ENCODE measurements at places on chromosomes 1 and 21. TPM values are rescaled to one million over a fixed set of nuclear protein-coding genes. Genes with fewer than 3 reads are reported as not detected.

LCE1A gene
- total RNA-seq: not detected

CYP4A11 gene
- 0.16 TPM for total RNA-seq

DNA sequence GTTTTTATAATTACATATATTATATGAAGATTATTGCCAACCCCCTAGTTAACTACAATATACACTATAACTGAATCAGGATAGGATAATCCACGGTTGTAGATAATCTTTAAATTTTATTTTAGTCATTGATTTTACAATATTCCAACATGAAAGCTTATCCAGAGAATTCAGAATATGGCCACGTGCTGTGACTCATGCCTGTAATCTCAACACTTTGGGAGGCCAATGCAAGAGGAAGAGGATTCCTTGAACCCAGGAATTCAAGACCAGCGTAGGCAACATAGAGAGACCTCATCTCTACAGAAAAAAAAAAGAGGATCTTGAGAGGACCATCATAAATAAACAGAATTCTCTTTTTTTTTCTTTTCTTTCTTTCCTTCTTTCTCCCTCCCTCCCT lies 119.6 kb upstream of the CACYBP start:
- H3K27ac ChIP-seq: no peak overlapping the region
- H3K4me3 ChIP-seq: no peak overlapping the region

DNA sequence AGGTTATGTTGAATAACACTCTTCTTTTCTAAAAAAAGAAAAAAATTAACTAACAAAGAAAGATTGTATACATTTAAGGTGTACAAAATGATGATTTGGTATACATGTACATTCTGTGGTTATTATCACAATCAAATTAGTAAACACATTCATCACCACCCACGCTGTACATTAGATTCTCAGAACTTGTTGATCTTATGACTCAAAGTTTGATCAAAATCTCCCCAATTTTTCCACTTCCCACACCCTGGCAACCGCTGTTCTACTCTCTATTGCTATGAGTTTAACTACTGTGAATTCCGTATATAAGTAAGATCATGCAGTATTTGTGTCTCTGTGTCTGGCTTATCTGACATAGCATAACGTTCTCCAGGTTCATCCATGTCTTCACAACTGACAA lies 469.5 kb upstream of the CHRM3 start:
- H3K36me3 ChIP-seq: no peaks in the 10 kb centered on the region
- no peaks in the 10 kb centered on the region for H3K4me1 ChIP-seq
- no peak overlapping the region for H3K4me3 ChIP-seq
- no peak overlapping the region for H3K27ac ChIP-seq

DNA sequence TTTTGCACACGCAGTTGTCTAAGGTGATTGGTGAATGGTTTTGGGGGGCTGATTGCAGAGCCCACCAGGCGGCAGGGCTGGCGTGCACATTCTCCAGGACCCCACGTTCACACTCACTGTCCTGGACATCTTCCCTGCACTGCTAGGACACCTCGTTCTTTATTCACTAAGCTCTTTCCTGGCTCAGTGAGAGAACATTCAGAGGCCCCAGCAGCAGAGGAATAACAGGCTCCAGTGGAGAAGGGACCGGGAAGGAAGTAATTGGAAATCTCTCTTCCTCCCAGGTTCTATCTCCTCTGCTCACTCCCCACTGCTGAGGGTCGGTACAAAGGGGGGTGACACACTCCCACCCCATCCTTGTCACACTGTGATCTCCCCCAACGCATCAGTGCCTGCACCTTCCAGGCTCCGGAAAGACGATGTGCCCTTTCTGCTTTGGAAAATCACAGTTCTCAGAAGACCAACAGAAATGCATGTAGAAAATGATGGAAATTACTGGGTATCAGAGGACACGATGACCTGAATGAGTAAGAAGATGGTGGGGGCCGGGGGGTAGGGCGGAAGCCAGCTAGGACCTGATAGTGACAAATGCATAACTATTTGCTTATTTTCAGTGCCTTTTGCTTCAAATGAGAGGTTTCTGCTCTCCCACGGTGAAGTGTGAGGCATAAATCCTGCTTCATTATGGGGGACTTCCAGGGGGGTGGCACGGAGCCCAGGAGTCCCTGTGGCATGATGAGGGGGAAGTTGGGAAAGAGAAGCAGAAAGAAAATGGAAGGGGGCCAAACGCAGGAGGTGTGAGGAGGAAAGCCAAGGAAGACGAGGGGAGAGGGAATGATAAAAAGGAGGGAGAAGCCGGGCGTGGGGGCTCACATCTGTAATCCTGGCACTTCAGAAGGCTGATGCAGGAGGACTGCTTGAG lies 25.2 kb upstream of the KIF26B start:
- no peak for DNase-seq
- no peak overlapping the region for H3K27ac ChIP-seq
- no peaks in the 10 kb centered on the region for H3K36me3 ChIP-seq
- H3K27me3 ChIP-seq: no peaks in the 10 kb centered on the region
- no peaks in the 10 kb centered on the region for H3K4me1 ChIP-seq

GRCh38 chr1:168782559-168783116 lies 53.6 kb upstream of the DPT start:
- no peaks in the 10 kb centered on the region for H3K27me3 ChIP-seq
- no peak for DNase-seq
- H3K4me1 ChIP-seq: no peaks in the 10 kb centered on the region
- H3K27ac ChIP-seq: no peak overlapping the region

GRCh38 chr1:2214541-2215241 lies 13.4 kb upstream of the SKI start:
- peak; percentile 74 for DNase-seq
- no peak overlapping the region for H3K4me3 ChIP-seq
- peak overlapping the region; percentile 99 for H3K27ac ChIP-seq
- no peaks in the 10 kb centered on the region for H3K27me3 ChIP-seq
- peaks cover 2% of the 10 kb centered on the region for H3K4me1 ChIP-seq

DNA sequence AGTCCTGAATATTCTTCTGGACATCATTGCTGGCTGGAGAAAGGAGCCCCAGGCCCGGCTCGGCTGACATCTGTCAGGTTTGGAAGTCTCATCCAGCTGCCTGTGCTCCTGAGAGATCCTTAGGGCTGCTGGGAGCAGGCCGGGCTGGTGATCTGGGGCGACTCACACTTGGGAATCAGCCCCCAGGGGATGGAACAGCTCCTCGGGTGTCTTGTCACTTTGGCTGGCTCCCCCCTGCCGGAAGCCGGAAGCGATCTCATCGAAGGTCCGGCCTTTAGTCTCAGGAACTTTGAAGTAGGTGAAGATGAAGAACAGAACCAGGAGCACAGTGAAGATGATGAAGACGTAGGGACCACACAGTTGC lies 31.8 kb downstream of the SLC2A1 start:
- DNase-seq: no peak
- no peaks in the 10 kb centered on the region for H3K4me1 ChIP-seq
- no peak overlapping the region for H3K27ac ChIP-seq
- peaks cover 7% of the 10 kb centered on the region for H3K36me3 ChIP-seq
- no peak overlapping the region for H3K4me3 ChIP-seq

DNA sequence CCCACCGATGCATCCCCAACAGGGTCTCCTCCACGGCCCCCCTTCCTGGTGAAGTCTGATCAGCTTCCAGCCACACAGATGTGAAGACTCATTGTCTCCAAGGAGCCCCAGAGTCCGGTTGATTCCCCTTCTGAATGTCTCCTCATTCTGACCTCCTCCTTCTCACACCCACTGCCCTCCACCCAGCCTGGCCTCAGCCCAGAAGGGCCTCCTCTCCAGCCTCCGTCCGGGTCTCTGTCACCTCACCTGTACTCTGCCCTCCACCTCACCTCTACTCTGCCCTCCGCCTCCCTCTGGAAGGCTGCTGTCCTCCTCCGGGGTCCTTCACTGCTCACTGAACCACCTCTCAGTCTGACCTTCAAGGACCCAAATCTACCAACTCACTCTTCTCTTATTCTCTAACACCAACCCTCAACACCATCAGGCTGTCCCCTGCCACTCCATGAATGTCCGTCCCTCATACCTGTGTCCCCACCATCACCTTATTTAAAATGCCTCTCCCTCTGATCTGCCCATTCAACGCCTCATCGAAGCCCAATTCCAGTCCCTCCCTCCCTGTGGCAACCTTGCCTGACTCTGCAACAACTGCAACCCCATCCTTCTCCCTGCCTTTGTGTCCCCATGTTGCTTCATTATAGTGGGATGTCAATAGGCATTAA lies 201.2 kb downstream of the TOMM20 start:
- H3K4me1 ChIP-seq: no peaks in the 10 kb centered on the region
- H3K27me3 ChIP-seq: no peaks in the 10 kb centered on the region
- H3K4me3 ChIP-seq: no peak overlapping the region
- no peak for DNase-seq

GRCh38 chr1:10625554-10625953 lies 150.8 kb downstream of the PEX14 start:
- H3K27ac ChIP-seq: no peak overlapping the region
- no peaks in the 10 kb centered on the region for H3K4me1 ChIP-seq
- H3K36me3 ChIP-seq: no peaks in the 10 kb centered on the region
- DNase-seq: no peak

- no peak overlapping the region for H3K4me3 ChIP-seq
- no peaks in the 10 kb centered on the region for H3K27me3 ChIP-seq
- peaks cover 2% of the 10 kb centered on the region for H3K36me3 ChIP-seq
- no peak overlapping the region for H3K27ac ChIP-seq
- DNase-seq: no peak
- H3K4me1 ChIP-seq: no peaks in the 10 kb centered on the region
These were observed 5.1 kb downstream of the GORAB start for GRCh38 chr1:170536924-170537551.

GRCh38 chr1:112698366-112699310 lies 8.3 kb downstream of the RHOC start:
- peak; percentile 76 for DNase-seq
- H3K4me3 ChIP-seq: no peak overlapping the region
- no peaks in the 10 kb centered on the region for H3K36me3 ChIP-seq
- H3K27ac ChIP-seq: no peak overlapping the region
- H3K27me3 ChIP-seq: no peaks in the 10 kb centered on the region
- H3K4me1 ChIP-seq: no peaks in the 10 kb centered on the region

GRCh38 chr21:45631540-45631939 lies 12.0 kb upstream of the PCBP3 start:
- peak; percentile 62 for DNase-seq
- no peak overlapping the region for H3K4me3 ChIP-seq
- no peaks in the 10 kb centered on the region for H3K36me3 ChIP-seq
- H3K27ac ChIP-seq: no peak overlapping the region
- no peaks in the 10 kb centered on the region for H3K27me3 ChIP-seq

DNA sequence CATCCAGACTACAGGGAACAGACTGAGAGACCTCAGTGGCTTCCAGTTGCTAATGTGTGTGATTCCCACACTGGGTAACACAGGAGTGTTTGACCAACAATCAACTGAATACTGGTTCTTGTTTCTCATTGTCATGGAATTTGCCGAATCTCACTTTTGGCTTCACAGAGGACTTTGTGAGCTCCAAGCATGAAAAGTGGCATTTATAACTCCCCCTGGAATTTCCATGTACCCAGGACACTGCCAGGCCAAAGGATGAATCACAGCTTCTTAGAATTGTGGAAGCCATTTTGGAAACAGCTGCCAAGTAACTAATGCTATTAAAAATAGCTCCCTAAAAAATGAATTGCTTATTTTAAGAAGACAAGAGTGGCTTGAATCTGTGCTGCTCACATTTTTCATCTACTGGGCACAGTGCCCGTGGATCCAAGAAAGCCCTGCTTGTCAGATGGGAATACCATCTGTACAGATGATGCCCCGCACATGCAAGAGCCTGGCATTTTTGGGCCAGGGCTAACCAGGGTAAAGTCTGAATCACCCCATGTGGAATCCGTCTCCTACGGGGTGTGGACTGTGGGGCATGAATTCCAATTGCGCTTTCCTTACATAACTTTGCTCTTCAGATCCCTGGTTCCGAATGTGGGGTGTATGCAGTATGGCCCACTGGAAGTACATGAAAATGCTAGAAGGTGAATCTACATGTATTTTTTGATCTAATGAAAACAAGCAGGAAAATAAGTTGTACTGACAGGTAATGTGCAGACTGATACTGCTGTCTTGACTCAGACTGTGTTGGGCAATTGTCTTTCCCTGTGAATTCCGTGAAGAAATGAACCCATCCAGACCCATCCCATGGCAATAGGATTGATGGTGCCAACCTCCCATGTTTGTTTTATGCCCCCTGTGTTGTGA lies 487.3 kb downstream of the SIPA1L2 start:
- H3K4me3 ChIP-seq: no peak overlapping the region
- H3K4me1 ChIP-seq: peaks cover 3% of the 10 kb centered on the region
- peak; percentile 84 for DNase-seq
- H3K36me3 ChIP-seq: no peaks in the 10 kb centered on the region

DNA sequence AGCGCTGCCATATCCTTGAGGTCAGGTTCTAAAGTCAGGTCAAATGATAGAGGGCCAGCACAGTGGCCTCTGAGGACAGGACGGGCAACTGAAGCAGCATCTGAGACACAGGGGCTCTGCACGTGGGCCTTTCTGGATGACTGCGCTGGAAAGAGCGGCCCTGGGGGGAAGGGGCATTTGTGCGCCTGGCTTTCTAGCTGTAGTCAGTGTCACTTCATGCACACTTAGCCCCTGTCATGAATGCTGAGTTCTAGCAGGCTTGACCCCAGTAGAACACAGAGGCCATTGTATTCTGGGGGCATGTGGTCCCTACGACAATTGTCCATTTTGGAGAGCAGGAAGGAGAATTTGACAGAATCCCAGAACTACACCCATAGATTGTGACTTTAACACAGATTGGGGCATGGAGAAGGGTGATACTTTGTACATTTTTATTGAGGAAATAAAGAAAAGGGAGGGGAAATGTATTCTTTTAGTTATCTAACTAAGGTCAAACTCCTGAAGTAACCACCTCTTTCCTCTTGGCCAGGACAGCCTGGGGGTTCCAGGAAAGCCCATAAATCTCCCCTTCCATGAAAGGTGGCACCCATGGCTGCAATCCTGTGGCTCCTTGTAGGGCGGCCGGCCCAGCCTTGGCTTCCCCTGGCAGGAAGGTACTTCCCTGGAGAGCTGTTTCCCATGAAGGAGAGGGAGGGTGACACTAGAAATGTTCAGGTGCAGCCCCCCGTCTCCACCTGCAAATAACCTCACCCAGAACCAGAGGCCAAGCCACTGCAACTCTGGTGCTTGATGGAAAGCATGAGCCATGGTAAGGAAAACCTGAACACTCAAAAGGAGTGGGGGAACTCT lies 34.4 kb downstream of the NTPCR start:
- H3K4me1 ChIP-seq: no peaks in the 10 kb centered on the region
- DNase-seq: no peak
- H3K27ac ChIP-seq: no peak overlapping the region
- H3K36me3 ChIP-seq: no peaks in the 10 kb centered on the region

DNA sequence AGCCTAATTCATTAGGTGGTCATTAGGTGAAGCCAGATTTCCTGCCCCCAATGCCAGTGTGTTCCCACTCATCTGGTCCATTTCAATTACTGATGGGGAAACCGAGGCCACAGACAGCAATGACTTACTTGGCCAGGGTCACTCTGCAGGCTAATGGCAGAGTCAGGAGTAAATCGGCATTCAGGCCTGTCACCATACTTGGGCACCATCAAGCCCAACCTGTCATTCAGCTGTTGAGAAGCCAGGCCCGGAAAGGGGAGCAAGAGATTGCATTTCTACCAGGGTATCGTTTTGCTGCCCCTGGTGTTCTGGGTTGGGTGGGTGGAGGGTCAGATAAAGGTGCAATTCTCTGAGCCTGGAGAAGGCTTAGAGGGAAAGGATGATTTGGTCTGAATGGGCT lies 8.0 kb upstream of the TMEM61 start:
- no peaks in the 10 kb centered on the region for H3K27me3 ChIP-seq
- no peak overlapping the region for H3K4me3 ChIP-seq
- no peak for DNase-seq
- H3K4me1 ChIP-seq: no peaks in the 10 kb centered on the region

GRCh38 chr1:76501136-76501535 lies 366.1 kb upstream of the ST6GALNAC5 start:
- H3K27me3 ChIP-seq: no peaks in the 10 kb centered on the region
- no peak overlapping the region for H3K4me3 ChIP-seq
- H3K27ac ChIP-seq: no peak overlapping the region
- H3K36me3 ChIP-seq: no peaks in the 10 kb centered on the region

All from aorta (tissue), 5 donors.